Cortex of kidney (tissue), 1 donor: ENCODE measurements at places on chromosomes 1 and 21.

DNA sequence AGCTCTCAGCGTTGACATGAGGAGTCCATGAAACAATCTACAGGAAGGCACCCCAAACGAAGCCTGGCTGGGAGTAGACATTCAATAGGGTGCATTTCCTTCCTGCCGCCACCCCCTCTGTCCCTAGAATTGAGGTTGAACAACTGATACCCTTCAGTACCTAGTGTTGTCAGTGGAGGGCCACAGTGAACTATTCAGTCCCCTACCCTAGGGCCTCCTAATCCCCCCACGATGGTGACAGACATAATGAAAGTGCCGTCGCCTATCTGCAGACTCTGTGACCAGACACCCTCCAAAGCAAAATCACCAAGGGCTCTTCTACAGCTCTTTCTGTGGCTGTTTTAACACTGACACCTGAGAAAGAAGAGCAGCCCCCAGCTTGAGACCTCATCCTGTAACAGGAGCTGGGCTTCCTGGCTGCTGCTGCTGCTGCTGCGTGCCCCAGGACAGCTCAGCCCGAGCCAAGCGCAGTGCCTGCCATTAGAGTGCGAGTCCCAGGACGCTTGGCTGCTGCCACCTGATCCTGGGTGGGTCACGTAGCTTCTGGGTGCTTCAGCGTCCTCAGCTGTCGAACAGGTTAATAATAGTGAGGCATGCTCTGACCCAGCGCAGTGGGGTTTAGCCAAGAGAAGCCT lies 183.0 kb downstream of the ZBTB18 start:
- DNase-seq: no peak

GRCh38 chr1:67626861-67627235 lies 58.2 kb upstream of the GADD45A start:
- DNase-seq: no peak

DNA sequence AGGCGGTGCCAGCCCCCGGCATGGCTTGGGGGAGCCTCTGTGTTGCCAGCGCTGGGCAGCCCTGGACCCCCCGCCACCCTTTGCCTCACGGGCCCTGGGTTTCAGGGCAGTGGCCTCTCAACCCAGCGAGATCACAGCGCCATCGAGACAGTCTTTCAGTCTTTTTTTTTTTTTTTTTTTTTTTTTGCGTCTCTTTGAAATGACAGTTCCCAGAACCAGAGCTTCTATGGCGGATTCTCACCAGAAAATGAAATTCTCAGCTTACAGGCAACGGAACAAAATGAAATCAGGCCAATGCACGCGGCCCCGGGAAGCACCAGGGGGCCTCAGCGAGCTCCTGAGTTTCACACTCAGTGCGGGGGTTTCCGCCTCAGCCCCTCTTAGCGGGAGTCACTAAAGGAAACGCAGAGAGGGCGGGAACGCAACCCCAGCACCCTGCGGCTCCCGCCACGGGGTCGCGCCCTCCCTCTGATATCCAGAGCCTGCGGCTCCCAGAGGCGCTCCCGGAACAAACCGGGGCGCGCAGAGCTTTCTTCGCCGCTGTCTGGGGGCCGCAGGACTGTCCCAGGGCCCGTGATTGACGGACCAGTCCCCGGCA lies 8.0 kb upstream of the COL6A1 start:
- DNase-seq: no peak

- no peak for DNase-seq
These were observed 10.0 kb downstream of the GALNT2 start for GRCh38 chr1:230077011-230077410.

DNA sequence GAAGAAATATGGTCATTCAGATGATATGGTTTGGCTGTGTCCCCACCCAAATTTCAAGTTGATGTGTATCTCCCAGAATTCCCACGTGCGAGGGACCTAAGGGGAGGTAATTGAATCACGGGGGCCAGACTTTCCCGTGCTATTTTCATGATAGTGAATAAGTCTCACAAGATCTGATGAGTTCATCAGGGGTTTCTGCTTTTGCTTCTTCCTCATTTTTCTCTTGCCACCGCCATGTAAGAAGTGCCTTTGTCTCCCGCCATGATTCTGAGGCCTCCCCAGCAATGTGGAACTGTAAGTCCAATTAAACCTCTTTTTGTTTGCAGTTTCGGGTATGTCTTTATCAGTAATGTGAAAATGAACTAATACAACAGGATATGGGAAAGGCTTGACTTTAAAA lies 1.4 kb upstream of the DPM3 start:
- no peak for DNase-seq

- no peak for DNase-seq
These were observed 9.7 kb downstream of the ADARB1 start for GRCh38 chr21:45084121-45084520.
